NCI-H2081 (cell line): ENCODE measurements at places on chromosomes 11 and 22.
A peak's percentile ranks its signal among the peaks of the same experiment; 100 is the strongest.

DNA sequence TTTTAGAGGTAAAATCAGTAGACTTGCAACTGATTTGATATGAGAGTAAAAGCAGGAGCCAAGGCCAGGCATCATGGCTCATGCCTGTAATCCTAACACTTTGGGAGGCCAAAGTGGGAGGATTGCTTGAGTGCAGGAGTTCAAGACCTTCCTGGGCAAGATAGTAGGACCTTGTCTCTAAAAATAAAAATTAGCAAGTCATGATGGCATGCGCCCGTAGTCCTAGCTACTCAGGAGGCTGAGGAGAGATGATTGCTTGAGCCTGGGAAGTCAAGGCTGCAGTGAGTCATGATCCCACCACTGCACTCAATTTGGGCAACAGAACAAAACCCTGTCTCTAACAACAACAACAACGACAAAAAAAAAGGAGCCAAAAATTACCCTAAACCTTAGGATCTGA, 13.5 kb downstream of the SGSM3 start:
- no peak for DNase-seq

DNA sequence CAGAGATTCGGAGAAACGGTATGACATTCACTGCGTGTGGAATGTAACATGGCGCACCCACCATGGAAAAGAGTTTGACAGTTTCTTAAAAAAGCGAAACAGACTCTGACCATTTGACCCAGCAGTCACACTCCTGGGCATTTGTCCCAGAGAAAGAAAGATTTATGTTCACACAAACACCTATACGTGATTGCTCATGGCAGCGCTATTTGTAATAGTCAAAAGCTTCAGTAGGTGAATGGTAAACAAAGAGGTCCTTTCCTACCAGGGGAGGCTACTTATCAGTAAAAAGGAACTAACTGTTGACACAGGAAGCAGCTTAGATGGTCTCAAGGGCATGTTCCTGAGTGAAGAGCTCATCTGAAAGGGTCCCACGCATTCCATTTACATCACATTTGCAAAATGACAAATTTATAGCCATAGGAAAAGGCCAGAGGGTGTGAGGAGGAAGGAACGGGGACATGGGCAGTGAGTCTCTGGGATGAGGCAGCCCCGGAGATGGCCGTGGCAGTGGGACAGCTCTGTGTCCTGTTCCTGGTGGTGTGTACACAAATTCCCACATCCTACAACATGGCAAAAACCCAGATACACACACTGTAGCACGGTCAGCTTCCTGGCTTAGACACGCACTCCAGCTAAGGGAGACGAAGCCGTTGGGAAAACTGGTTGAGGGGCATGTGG, 14.6 kb upstream of the KRTAP5-6 start:
- DNase-seq = no peak

GRCh38 chr22:35972559-35972958, 56.1 kb downstream of the RBFOX2 start:
- no peak for DNase-seq

GRCh38 chr11:41522391-41522790, 62.9 kb upstream of the LRRC4C start:
- DNase-seq = no peak

DNA sequence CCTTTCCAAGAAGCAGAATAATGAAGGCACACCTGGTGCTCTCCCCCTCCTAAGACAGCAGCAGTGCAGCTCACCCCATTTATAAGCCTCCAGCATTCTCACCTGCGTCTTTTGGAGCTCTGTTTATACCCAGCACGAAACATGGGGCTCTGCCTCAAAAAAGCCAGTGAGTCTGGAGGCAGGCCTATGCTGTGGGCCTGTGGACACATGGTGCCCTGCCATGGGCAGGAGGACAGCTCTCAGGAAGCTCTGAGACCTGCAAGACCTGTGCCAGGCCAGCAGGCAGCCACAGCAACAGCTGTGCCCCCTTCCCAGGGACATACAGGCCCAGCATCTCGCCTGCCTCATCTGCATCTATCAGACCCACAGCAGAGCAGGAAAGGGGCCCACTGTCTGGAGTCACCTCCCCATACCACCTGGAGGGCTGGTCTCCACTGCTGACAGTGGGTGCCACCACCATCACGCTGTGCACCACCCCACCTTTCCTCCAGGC, 64.2 kb downstream of the DGCR2 start:
- no peak for DNase-seq

DNA sequence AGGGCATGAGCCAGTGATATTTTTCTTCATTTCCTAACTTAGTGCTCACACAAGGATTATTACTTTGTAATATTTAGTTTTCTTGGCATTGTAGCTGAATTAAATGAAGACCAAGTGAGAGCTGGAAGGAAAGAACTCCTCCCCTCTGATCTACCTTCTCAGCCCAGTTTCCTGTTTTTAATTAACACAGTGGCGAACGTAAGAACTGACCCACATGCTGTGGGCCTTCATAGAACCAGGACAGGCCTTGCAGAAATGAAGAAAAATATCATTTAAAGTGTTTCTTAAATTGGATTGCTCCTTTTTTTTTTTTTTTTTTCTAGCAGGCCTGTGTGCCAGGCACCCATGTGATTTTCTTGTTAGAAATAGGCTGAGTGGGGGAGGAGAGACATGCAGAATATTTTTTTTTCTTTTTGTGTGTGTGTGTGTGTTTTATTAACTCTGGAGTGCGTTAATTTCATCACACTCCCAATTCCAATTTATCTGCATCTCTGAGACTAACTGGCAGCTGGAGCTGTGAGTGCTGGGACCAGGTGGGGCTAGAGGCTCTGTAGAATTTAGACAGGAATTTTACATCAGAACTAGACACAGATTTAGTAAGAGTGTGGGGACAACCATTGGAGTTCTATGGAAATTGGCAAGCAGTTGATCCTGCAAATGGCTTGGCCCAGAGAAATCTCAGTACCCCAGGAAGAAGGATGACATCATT, 320.5 kb downstream of the DDX10 start:
- no peak for DNase-seq

- DNase-seq = no peak
These were observed 769.4 kb downstream of the DLG2 start for GRCh38 chr11:84857746-84858145.

- no peak for DNase-seq
These were observed 68.5 kb upstream of the IGLL5 start for GRCh38 chr22:22818861-22819855.

DNA sequence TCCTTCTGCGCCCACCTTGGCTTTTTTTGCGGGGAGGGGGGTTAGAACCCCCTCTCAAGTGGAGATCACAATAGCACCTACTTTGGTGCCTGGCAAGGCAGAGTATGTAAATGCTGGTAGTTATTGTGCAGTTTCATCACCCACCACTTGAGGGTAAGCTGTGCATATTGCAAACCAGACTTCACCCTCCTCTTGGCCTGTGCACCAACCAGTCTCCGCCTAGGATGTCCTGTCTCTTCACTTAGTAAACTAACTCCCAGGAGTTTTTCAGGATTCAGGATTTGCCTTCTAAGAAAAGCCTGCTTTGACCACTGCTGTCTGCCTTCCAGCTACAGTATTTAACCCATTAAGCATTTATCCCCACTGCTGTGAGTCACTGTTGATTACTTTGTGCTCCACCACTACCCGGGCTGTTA, 2.0 kb upstream of the UBXN1 start:
- peak; percentile 29 for DNase-seq

- DNase-seq = no peak
These were observed 4.3 kb upstream of the CCND1 start for GRCh38 chr11:69636512-69637197.

- DNase-seq = no peak
These were observed 12.7 kb upstream of the IL2RB start for GRCh38 chr22:37162221-37163095.
